Activated CD4-positive, alpha-beta T cell treated with anti-CD3 and anti-CD28 coated beads for 4 hours (primary cell): ENCODE measurements at places on chromosomes 5 and 9.

- DNase-seq = no peak
These were observed 10.6 kb downstream of the GRIN3A start for GRCh38 chr9:101727612-101728524.

GRCh38 chr5:54689411-54690251 lies 172.1 kb downstream of the SNX18 start:
- DNase-seq = no peak

- no peak for DNase-seq
These were observed 76.6 kb downstream of the PTPDC1 start for GRCh38 chr9:94160594-94161501.

DNA sequence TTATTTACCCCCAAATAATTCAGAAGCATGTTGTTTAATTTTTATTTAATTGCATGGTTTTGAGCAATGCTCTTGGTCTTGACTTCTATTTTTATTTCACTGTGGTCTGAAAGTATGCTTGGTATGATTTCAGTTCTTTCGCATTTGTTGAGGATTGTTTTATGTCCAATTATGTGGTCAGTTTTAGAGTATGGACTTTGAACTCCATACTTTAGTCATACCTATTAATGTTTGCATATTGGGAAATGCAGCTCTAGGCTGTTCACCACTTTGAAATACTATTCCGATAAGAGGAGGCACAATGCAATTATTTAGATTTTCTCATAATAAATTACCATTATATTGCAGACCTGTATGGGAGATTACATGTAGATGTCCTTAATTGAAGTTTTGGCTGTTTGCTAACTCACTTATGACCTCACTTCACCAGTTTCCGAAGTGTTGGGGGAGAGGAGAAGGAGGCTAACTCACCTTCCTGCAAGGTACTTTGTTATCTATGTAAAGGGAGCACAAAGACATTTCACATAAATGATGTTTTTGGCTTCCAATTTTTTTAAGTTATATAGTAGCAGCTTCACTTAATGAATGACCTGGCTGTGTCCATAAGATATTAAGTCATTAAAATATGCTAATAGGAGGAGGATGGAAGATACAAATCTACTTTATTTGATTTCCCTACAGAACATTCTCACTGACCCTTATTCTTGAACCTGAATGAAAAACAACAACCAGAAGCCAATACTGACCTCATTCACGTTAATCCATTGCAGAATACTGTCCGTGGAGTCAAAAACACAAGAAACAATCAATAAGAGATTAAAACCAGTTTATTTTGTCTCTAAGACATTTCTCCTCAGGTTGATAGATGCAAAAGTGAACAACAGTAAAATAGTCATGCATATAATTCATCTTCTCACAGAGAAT lies 970.3 kb upstream of the ARRDC3 start:
- no peak for DNase-seq

DNA sequence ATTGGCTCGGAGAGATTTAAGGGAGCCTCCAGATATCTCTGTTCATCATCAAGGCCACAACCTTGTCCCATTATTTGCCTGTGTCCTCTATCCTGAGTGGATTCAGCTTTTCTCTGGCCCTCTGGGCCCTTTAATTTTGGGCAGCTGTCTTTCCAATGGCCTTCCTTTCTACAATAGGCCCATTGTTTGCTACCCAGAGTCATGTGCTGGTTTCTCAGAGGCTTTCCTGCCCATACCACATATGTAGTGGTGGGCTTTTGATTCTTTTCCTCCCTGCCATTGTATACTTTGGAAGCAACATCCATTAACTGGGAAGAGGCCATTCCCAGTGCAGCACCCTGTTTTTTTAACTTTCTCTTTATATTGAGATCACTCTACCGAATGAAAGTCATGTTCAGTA lies 233.9 kb upstream of the SGCD start:
- DNase-seq = no peak

DNA sequence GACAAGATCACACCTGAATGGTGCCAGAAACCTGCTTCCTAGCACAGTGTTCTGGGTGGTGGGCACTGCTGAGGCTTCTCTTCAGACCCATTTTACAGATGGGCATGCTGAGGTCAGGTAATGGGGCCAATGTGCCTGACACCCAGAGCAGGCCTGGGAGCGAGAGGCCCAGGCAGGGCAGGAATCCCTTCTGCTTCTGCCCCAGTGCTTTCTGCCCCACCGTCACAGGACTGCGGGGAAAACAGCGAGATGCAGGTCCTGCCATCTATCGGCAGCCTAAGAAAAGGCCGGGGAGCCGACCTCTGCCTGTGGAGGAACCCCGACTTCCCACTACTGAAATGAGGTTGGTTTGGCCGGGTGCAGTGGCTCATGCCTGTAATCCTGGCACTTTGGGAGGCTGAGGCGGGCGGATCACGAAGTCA lies 22.8 kb upstream of the RNU6ATAC start:
- no peak for DNase-seq

GRCh38 chr9:89177012-89177943 lies 1.3 kb downstream of the SHC3 start:
- no peak for DNase-seq

DNA sequence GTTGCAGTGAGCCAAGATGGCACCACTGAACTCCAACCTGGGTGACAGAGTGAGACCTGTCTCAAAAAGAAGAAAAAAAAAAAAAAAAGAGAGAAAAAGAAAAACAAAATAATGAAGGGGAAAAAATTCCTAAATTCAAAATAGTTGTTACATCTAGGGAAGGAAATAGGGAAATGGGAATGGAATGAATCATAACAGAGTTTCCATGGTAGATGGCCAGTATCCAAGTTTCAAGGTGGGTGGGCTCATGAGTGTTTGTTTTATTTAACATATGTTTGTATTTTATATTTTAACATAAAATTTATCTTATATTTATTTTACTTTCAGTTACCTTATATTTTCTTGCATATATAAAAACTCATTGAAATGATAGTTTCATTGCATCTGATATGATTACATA lies 215.6 kb downstream of the ARHGEF28 start:
- no peak for DNase-seq

- no peak for DNase-seq
These were observed 13.2 kb upstream of the CEL start for GRCh38 chr9:133048595-133048994.

GRCh38 chr9:125894566-125894965 lies 147.4 kb downstream of the PBX3 start:
- no peak for DNase-seq

DNA sequence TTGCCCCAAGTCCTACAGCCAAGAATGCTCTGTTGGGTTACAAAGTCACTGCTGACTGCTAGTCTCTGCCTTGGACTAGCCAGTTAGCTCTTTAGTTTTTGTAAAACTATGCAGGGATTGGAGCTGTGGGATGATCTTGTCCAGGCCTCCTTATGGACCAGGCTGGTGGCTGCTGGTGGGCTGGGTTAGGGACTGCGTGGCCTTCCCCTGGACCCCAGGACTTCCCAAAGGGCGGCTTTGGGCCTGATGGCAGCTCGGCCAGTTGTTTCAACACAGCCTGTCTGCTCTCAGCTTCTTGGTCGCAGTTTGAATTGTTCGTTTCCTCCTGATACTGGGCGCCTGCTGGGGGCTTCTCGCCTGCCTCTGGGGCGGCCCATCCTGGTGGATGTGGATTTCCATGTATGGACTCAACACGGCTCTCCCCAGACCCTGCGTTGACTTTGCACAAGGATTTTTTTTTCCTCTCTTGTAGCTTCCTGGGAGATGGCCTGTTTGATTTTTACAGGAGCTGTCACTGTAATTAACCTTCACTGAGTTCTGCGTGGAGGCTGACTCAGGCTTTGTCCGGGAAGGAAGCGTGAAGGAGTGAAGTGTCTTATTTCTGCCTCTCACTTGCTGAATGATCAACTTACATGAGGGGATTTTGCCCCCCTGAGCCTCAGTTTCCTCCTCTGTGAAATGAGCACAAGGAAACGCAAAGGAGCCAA lies 91.9 kb upstream of the NEURL1B start:
- DNase-seq = no peak

DNA sequence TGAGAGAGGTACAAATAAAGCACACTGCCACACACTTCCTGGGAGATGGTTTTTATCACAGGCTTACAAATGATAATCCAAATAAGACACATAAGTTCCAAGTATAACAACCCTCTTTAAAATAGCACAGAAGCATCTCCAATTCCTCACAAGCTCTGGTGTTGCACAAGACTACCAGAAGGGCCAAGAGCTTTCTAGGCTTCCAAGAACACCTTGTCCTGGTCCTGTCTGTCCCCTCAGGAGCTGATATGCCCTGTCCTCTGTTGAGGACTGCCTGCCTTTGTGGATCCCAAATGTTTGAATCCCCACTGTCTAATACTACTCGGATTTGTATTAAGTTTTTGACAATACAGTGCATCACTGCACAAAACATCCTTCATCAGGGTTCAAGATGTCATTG lies 110.1 kb downstream of the SPOCK1 start:
- DNase-seq = no peak

- no peak for DNase-seq
These were observed 293.4 kb upstream of the ACTBL2 start for GRCh38 chr5:57776035-57776434.

DNA sequence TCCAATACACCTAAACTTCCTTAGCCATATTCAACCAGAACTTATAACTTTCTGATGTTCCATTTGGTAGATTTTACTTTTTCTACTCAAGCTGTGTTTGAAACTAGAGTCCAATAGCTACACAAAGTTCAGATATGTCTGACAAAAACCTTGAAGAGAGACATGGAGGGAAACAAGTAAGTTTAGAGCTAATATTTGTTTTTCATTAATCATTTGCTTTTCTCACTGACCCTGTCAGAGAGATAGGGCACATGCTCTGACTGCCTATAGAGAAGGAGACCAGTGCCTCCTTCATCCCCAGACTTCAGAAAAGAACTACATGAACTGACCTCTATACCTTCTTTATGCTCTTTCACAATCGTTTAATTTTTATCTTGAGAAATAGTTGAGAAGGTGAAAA lies 157.0 kb upstream of the PPP1R2B start:
- DNase-seq = no peak

- no peak for DNase-seq
These were observed 45.6 kb downstream of the FOXI1 start for GRCh38 chr5:170151097-170151831.

GRCh38 chr5:179246227-179246626 lies 99.0 kb downstream of the ADAMTS2 start:
- no peak for DNase-seq

- DNase-seq = no peak
These were observed 267.5 kb downstream of the ZSWIM6 start for GRCh38 chr5:61599370-61600122.

- no peak for DNase-seq
These were observed 65.7 kb downstream of the SIL1 start for GRCh38 chr5:139132515-139132914.

- no peak for DNase-seq
These were observed 22.6 kb downstream of the OTULIN start for GRCh38 chr5:14687023-14687665.

DNA sequence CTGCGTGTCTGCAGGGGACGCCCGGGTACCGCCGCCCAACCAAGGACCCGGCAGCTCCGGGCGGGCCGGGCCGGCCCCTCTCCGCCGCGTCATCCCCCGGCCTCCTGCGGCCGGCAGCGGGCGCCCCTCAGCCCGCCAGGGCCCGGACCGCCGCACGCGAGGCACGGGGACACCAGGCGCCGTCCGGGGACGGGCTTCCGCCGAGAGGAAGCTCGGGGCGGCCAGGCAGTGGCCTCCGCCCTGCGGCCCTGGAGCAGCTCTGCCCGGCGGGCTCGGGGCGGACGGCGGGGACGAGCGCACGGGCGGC lies 373 bp downstream of the FBXW5 start:
- no peak for DNase-seq

DNA sequence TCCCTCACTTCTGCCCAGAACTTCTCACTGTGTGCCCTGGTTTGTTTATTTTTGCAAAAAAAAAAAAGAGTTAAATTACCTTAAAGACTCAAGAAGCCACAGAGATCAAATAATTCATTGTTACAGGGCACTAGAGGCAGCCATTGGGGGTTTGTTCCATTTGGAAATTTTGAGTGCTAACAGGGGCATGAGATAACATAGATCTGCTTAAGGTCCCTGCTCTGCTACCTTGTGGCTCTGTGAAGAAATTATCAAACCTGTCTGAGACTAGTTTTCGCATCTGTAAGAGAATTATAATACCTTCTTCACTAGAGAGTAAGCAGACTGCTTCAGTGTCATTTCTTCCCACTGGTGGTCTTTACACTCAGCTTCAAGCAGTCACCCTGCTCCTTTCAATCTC lies 394 bp downstream of the TLR4 start:
- DNase-seq = no peak
